ENCODE measurements at places on chromosomes 7 and 10.
A peak's percentile ranks its signal among the peaks of the same experiment; 100 is the strongest.

GRCh38 chr7:47970761-47971160 is 8.7 kb downstream of the HUS1 start:
- no peak for DNase-seq

DNA sequence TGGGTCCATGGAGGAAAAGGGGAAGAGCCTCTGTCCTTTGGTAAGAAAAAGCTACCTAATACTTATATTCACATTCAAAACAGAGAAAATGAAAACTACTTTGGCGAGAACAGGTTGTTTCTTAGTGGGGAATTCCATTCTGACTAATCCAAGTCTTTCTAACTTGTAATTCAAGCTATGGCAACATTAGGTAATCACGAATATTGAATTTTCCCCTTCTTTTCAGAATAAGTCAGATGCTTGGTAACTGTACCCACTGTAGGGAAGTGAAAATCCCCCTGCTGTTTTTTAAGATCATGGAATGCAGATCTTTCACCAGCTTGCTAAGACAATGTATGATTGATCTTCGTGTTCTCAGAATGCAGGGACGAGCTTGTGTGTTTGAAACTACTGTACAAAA is 384.4 kb downstream of the TCERG1L start:
- no peak for DNase-seq

DNA sequence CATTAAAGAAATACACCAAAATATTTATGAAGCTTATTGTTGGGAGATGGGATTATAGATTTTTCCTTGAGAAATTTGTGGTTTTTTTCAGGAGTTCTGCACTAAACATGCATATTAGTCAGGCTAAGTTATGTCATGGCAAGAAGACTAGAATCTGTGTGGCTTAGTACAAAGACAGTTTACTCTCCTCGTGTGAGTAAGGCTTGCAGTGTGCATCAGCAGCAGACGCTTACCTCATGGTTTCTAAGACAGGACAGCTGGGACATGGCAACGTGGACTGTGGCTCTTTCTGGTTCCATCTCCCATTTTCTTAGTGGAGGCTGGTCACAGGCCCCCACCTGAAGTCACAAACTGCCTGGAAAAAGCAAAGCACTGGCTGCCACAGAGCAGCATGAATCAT is 429.6 kb upstream of the VSTM2A start:
- no peak for DNase-seq

DNA sequence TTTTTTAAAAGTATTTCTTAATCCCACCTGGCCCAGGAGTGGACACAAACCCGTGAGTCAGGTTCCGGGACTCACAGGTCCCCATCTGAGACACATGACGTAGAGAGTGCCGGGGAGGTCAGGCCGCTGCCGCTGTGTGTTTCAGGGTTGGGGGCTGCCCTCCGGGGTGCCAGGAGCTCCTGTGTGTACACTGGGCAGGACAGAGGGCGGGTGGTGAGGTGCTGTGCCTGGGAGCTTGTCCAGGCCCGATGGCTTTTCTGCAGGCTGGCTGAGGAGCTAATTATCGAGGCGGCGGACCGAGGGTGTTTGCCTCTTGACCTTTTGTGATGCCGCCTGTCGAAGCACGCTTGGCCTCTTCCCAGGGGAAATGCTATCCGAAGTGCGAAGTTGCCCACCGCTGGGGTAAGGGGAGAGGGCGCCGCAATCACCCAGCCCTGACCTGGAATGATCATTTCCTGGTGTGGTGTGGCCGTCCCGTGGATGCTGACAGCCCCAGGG is 42.1 kb downstream of the FOXL3 start:
- DNase-seq: no peak

GRCh38 chr7:152366662-152367061 is 69.1 kb downstream of the KMT2C start:
- no peak for DNase-seq

DNA sequence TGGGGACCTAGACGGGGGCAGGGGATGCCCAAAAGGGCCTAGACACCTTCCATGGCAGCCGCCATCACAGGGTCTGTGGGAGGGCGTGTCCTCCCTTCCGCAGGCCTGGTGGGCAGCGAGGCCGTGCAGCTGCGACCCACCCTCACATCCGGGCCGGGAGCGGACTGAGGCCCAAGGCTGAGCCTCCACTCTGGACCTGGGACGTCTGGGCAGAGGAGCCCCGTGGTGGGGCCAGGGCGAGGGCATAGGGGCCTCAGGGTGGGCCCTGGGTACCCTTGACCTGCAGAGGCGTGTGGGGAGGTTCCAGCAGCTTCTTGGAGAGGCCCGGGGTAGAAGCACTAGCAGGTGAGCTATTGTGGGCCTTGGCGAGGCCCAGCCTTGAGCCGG is 49.2 kb downstream of the PWWP2B start:
- DNase-seq: no peak

GRCh38 chr10:5038733-5039132 is 35.1 kb upstream of the AKR1C2 start:
- no peak for DNase-seq

GRCh38 chr10:31484431-31485135 is 165.6 kb downstream of the ZEB1 start:
- peak; percentile 4 for DNase-seq

GRCh38 chr7:142529591-142529990 is 219.7 kb upstream of the PRSS1 start:
- DNase-seq: peak; percentile 7

GRCh38 chr7:51456-52068 is 140.8 kb upstream of the FAM20C start:
- no peak for DNase-seq

GRCh38 chr7:116674508-116675173 is 2.6 kb downstream of the MET start:
- DNase-seq: no peak

GRCh38 chr10:105952153-105952552 is 1212.4 kb downstream of the SORCS1 start:
- DNase-seq: no peak

GRCh38 chr7:24724451-24725190 is 32.6 kb downstream of the GSDME start:
- no peak for DNase-seq

- DNase-seq: no peak
These were observed 118.2 kb downstream of the SNX10 start for GRCh38 chr7:26409661-26410547.

- no peak for DNase-seq
These were observed 559.7 kb upstream of the MGMT start for GRCh38 chr10:128907155-128907941.

DNA sequence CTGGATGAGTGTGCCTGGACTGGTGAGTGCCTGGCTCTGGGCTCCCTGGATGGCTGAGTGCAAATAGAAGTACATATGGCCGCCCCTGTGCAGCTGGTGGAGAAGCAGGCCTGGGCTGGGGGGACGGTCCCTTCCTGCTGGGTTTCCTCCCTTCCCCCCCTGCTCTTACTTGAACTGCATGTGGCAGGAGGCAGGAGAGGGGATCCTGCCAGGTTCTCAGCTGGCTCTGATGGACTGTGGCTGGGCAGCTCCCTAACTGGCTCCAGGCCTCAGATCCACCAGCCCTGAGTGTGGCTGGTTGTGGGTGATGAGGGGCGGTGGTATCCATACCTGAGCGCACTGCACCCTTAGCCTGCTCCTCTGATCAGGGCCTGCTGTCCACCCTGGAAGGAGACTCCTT is 26.9 kb downstream of the ADCY1 start:
- DNase-seq: no peak

DNA sequence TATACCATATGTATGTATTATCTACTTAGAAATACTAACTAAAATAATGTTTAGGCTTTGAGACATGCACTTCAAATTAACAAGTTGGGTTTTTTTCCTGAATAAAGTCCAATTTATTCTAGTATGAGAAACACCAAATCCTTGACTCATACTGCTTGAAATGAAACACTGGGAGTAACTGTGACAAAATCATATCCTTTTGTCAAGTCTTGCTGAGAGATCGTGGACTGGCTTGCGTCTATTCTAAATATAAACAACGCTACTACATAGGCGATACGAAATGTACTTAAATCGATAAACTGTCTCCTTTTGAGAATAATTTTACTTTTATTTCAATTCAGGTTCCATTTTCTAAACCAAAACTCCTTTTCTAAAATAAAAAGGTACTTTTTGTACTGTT is 16.3 kb downstream of the SMURF1 start:
- DNase-seq: no peak

GRCh38 chr10:63760034-63760707 is 239.0 kb downstream of the REEP3 start:
- no peak for DNase-seq

DNA sequence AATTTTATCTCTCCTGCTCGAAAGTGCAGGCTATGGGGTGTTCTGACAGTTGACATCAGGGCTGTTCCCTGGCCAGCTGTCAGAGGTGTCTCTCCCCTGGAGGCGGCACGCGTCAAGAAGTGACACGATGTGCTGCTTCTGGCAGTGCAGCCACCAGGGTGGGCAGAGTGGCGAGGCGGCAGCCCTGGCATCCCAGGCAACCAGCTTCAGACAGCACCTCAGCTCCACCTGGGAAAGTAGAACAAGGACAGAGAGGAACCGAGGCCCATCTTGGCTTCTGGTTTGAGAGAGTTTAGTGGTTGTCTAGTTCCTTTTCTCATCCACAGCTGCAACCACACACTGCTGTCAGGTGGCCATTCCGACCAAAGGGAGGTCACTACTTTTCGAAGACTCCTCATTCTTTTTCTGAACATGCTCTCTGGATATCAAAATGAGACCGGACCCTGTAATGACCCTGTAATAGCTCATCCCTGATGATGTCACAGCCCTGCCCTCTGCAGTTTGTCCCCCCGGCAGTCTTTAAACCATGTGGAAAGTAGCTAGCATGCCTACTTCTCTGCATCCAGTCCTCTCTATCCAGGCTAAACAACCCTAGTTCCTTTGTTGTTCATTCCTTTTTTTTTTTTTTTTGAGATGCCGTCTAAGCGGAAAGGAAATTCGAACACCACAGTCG is 381.0 kb upstream of the NRP1 start:
- no peak for DNase-seq

- no peak for DNase-seq
These were observed 423.6 kb downstream of the PHTF2 start for GRCh38 chr7:78222001-78222751.

DNA sequence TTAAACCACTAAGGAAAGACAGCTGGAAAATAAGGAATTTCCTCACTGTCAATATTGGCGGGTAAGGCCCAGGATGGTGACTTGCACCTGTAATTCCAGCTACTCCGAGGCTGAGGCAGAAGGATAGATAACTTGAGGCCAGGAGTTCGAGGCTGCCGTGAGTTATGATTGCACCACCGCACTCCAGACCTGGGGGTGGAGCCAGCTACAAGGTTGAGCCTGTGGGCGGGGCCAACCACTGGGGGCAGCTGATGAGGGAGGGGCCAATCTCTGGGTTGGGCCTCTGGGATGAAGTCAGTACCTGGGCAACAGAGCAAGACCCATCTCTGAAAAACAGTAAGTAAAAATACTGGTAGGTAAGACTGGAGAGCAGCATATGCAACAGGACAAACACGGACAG is 80.1 kb upstream of the ADO start:
- DNase-seq: no peak

GRCh38 chr10:118047157-118047719 is 497 bp upstream of the RAB11FIP2 start:
- no peak for DNase-seq

All from AML-193 (cell line).